ENCODE measurements at places on chromosomes 2 and 18.
A peak's percentile ranks its signal among the peaks of the same experiment; 100 is the strongest.

DNA sequence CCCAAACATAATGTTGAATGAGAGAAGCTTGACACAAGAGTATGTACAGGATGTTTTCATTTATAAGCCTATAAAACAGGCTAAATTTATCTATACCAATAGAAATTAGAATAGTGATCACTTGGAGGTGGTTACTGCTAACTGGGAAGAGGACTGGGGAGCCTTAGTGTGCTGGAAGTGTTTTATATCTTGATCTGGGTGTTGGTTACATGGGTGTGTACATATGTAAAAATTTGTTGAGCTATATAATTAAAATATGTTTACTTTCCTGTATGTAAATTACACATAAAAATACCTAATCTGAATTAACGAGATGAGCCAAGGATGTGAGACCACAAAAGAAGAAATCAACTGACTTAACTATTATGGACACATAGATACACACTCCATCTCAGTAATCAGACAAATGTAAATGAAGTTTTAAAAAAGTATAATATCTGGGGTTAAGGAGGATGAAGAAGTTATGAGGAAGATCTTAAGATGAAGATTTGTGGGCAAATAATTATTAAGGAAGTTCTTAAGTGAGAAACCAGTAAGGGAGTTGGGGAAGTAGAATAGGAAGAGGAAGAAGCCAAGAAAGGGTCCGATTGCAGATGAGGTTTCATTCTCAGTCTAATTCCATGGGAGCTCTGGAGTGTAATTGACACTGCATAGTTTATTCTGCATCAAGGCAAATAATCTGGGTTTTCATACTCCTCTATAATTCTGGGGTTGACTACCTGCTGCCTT, 32.3 kb upstream of the NABP1 start:
- H3K27me3 ChIP-seq = no peaks in the 10 kb centered on the region
- no peaks in the 10 kb centered on the region for H3K4me1 ChIP-seq
- no peak for DNase-seq
- no peak overlapping the region for H3K27ac ChIP-seq

DNA sequence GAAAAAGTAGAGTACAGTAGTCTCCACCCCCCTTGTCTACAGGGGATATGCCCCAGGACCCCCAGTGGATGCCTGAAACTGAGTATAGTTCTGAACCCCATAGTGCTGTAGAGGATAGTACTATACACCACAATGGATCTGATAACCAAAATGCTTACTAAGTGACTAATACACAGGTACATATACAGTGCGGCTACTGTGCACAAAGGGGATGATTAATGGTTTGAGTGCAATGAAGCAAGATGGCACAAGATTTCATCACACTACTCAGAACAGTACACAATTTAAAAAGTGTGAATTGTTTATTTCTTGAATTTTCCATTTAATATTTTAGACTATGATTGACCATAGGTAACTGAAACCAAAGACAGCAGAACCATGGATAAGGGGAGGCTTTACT, 446.9 kb upstream of the NRP2 start:
- no peaks in the 10 kb centered on the region for H3K36me3 ChIP-seq
- no peak for DNase-seq
- no peaks in the 10 kb centered on the region for H3K27me3 ChIP-seq
- no peak overlapping the region for H3K27ac ChIP-seq
- no peaks in the 10 kb centered on the region for H3K4me1 ChIP-seq
- H3K4me3 ChIP-seq = no peak overlapping the region

DNA sequence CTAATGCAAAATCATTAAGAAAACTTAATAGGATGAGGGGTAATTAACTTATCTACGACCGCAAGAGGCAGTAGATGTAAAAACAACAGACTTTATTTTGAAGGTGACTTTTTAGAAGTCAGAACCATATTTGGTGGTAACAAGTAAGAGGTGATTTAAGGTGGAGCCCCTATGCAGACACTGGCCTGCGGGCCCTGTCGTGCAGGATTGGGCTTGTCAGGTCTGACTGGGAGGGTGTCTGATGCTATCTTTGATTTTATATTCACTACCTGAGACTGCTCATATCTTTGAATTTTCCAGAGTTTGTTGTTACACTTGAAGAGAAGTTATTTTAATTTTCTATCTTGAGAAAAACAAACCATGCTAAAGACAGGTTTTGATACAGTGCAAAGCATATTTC, 29.1 kb upstream of the SCLY start:
- peaks cover 88% of the 10 kb centered on the region for H3K36me3 ChIP-seq
- no peak for DNase-seq
- H3K27ac ChIP-seq = no peak overlapping the region
- H3K4me1 ChIP-seq = no peaks in the 10 kb centered on the region
- H3K27me3 ChIP-seq = no peaks in the 10 kb centered on the region

DNA sequence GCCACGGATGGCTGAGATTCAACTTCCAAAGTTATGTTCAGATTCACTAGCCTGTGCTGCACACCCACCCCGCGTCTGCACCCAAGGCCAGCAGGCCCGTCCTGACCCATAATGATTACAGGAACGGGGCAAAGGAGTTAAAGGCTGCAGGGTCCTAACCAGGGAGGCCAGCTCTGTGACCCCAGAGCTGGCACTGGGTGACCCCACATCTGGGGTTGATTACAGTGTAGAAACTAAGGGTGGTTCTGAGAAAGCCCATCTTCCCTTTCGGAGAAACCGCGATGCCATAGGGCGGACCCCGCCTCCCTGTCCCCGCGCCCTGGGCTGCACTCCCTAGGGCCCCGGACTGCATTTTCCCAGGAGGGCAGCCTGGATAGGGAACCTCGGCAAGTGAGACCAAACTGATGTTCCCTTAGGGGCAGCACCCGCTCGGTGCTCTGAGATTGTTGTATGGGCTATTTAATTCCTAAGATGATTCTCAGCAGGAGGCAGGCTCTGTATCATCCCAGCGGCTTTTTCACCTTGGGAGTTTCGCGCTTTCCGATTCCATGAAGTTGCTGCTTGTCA, 2.2 kb upstream of the GPR148 start:
- no peak for DNase-seq
- no peak overlapping the region for H3K27ac ChIP-seq
- no peaks in the 10 kb centered on the region for H3K4me1 ChIP-seq
- peak overlapping the region; percentile 65 for H3K4me3 ChIP-seq

DNA sequence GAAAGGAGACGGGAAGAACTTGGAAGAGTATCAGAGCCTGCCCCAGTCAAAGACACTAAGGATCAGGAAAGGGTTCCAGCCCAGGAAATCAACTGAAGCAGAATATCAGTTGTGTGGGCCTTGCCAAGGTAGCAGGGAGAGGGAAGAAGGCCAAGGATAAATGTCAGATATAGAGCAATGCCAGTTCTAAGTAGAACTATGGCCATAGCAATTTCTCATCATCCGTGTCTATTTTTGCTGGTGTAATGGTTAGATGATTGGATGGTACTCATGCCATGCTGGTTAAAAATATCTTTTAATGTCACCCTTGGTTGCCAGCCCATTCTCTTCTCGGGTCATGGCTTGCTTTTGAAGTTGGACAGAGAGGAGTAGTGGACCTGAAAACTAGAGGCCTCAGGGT, 41.9 kb downstream of the MAIP1 start:
- no peak for DNase-seq
- H3K27ac ChIP-seq = peak overlapping the region; percentile 55
- H3K4me1 ChIP-seq = peaks cover 8% of the 10 kb centered on the region
- H3K4me3 ChIP-seq = no peak overlapping the region
- no peaks in the 10 kb centered on the region for H3K27me3 ChIP-seq

GRCh38 chr2:26692897-26693849, 651 bp downstream of the KCNK3 start:
- H3K36me3 ChIP-seq = no peaks in the 10 kb centered on the region

DNA sequence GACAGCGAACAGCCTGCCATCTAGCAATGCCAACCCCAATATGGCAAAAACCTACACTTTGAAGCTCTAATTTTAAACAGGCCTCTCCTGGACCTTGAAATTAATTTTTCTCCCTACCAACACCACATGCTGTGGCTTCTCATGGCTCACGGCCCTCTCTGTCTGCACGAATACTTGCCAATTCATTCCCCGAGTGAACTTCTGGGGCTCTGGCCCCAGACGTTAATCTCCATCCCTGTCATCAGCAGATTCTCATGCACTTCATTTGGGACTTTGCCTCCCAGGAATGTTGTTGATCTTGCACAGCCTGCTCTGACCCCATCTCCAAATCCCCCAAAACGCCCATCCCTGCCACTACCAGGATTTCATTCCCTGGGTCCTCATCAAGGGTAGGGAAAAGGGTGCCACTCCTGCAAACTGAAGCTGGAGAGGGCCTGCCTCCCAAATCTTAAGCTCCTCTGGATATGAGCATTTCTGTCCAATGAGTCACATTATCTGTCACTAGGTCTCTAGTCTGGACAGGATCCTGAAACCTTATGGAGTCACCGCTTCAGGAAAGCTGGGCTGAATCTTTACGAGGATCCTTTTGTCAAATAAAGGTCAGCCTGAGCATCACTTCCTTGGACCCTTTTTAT, 10.4 kb downstream of the FIGLA start:
- H3K27ac ChIP-seq = no peak overlapping the region
- H3K4me1 ChIP-seq = no peaks in the 10 kb centered on the region
- no peaks in the 10 kb centered on the region for H3K27me3 ChIP-seq
- no peak for DNase-seq
- H3K36me3 ChIP-seq = no peaks in the 10 kb centered on the region

DNA sequence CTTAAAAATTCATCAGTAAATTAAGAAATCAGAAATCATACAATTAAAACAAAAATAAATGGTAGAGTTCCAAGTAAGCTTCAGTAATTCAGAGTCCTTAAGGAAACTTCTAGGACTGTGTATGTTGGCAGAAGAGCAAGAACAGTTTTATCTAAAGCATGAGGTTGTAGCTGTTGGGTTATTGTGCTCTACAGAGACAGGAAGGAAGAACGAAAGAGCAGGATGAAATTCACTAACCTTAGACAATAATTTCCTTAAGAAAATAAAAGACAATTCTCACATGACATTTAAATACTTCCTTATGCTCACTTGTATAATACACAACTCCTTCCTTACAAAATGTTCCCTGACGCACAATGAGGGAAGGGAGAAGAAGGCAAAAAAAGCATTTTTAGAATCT, 133.4 kb downstream of the STK39 start:
- H3K4me1 ChIP-seq = no peaks in the 10 kb centered on the region
- no peaks in the 10 kb centered on the region for H3K36me3 ChIP-seq
- no peak overlapping the region for H3K27ac ChIP-seq
- H3K27me3 ChIP-seq = no peaks in the 10 kb centered on the region
- DNase-seq = no peak

DNA sequence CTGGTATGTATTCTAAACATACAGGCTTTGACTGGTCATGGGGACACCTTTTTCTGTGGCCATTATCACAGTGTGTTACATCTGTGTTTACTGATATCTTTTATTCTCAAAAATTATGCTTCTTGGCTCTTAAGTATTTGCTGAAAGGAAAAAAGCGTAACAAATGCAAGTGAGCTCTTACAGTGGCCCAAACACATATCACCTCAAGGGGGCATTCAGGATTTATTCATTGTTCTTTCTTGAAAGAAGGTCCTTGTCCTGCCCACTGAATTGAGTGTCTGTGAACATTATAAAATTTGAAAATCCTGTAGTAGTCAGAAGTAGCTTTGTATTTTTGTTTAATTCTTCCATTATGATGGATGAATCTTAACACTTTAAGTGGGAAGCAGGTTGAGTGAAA, 454.5 kb downstream of the XIRP2 start:
- no peak for DNase-seq
- no peak overlapping the region for H3K4me3 ChIP-seq
- H3K36me3 ChIP-seq = no peaks in the 10 kb centered on the region
- no peaks in the 10 kb centered on the region for H3K27me3 ChIP-seq
- H3K27ac ChIP-seq = no peak overlapping the region
- no peaks in the 10 kb centered on the region for H3K4me1 ChIP-seq

- no peaks in the 10 kb centered on the region for H3K27me3 ChIP-seq
- peak; percentile 49 for DNase-seq
- H3K27ac ChIP-seq = peak overlapping the region; percentile 95
- H3K4me3 ChIP-seq = no peak overlapping the region
- H3K4me1 ChIP-seq = no peaks in the 10 kb centered on the region
These were observed 3.1 kb downstream of the PAIP2B start for GRCh38 chr2:71223767-71224333.

DNA sequence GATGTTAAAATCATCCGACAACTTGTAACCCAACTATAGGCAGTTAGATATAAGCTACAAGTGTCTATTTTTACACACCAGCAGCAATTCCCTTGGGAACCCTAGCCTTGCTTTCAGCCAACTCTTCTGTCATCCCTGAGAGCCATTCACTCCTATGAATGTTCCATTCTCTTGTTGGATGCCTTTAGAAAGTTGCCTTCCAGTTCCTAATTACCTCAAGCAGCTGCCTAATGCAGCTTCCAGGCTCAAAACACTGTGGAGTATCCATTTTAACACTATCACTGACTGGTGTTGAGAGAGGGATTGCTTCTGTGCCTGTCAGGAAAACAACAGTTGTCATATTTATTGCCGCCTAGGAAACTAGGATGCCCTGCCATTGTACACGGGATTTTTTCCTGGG, 402.0 kb upstream of the ACVR2A start:
- H3K4me3 ChIP-seq = no peak overlapping the region
- no peaks in the 10 kb centered on the region for H3K27me3 ChIP-seq
- DNase-seq = no peak
- H3K36me3 ChIP-seq = no peaks in the 10 kb centered on the region
- H3K27ac ChIP-seq = no peak overlapping the region

GRCh38 chr2:206833291-206833690, 67.9 kb downstream of the FASTKD2 start:
- H3K4me3 ChIP-seq = no peak overlapping the region
- H3K4me1 ChIP-seq = no peaks in the 10 kb centered on the region
- H3K27me3 ChIP-seq = no peaks in the 10 kb centered on the region
- H3K36me3 ChIP-seq = no peaks in the 10 kb centered on the region
- H3K27ac ChIP-seq = no peak overlapping the region

GRCh38 chr18:32958746-32959145, 185.9 kb upstream of the KLHL14 start:
- H3K4me1 ChIP-seq = no peaks in the 10 kb centered on the region
- H3K4me3 ChIP-seq = no peak overlapping the region
- H3K36me3 ChIP-seq = no peaks in the 10 kb centered on the region
- DNase-seq = no peak

- no peaks in the 10 kb centered on the region for H3K36me3 ChIP-seq
- H3K27me3 ChIP-seq = peaks cover 1% of the 10 kb centered on the region
These were observed 64.8 kb upstream of the STK39 start for GRCh38 chr2:168312036-168312822.

- H3K4me1 ChIP-seq = no peaks in the 10 kb centered on the region
- peaks cover 2% of the 10 kb centered on the region for H3K27me3 ChIP-seq
- H3K4me3 ChIP-seq = no peak overlapping the region
These were observed 30.1 kb downstream of the CNGA3 start for GRCh38 chr2:98376301-98376910.

- H3K4me1 ChIP-seq = peaks cover 7% of the 10 kb centered on the region
- H3K27me3 ChIP-seq = no peaks in the 10 kb centered on the region
- no peak for DNase-seq
- H3K36me3 ChIP-seq = no peaks in the 10 kb centered on the region
- no peak overlapping the region for H3K4me3 ChIP-seq
These were observed 39.8 kb downstream of the RBM45 start for GRCh38 chr2:178152033-178152432.

GRCh38 chr2:58708565-58708964, 467.4 kb upstream of the FANCL start:
- no peaks in the 10 kb centered on the region for H3K27me3 ChIP-seq
- H3K27ac ChIP-seq = no peak overlapping the region
- H3K4me3 ChIP-seq = no peak overlapping the region
- no peak for DNase-seq
- no peaks in the 10 kb centered on the region for H3K36me3 ChIP-seq
- H3K4me1 ChIP-seq = no peaks in the 10 kb centered on the region

- H3K27ac ChIP-seq = peak overlapping the region; percentile 86
- peaks cover 13% of the 10 kb centered on the region for H3K36me3 ChIP-seq
- peak; percentile 71 for DNase-seq
These were observed 2.1 kb downstream of the FZD5 start for GRCh38 chr2:207767461-207768167.
